ENCODE measurements at places on chromosomes 1 and 21.

DNA sequence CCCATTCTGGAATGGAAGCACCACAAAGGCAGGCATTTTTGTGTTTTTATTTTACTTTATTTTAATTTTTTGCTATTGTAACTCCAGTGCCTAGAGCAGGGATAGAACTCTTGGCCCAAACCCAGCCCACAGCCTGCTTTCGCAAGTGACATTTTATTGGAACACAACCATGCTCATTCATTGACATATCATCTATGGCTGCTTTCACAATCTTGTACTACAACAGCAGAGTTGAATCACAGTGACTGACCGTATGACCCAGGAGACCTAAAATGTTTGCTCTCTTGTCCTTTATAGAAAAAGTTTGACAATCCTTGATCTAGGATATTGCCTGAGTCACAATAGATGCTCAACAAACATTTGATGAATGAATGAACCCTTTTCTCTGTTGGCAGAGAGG lies 83.9 kb upstream of the ATP1A1 start:
- DNase-seq = no peak

- DNase-seq = peak; percentile 62
Measured at GRCh38 chr1:87513255-87513654, 184.6 kb downstream of the LMO4 start.

DNA sequence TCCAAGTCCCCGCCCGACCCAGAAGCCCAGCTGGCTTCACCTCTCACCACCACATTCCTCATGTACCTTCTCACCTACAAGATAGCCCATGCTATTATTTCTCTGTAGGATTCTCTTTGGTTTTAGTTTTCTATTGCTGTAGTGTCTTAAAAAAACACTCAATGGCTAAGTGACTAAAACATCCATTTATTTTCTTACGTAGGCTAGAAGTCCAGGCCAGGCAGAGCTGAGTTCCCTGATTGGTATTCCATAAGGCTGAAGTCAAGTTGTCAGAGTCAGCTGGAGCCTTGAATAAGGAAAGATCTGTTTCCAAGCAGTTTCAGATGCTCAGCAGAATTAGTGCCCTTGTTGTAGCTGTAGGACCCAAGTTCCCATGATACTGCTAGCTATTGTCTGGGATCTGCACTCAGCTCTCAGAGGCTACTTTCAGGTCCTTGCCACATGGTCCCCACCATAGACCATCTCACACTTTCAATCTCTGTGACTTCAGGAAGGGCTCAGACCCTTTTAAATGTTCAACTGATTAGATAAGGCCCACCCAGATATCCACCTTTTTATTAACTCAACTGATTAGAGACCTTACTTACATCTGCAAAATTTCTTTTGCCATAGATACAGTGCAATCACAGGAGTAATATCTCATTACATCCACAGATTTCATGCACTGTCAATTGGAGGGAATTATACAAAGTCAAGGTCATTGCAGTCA lies 371.0 kb downstream of the TGFB2 start:
- DNase-seq = no peak

- DNase-seq = peak; percentile 87
Measured at GRCh38 chr1:102434421-102434820, 437.7 kb upstream of the OLFM3 start.

DNA sequence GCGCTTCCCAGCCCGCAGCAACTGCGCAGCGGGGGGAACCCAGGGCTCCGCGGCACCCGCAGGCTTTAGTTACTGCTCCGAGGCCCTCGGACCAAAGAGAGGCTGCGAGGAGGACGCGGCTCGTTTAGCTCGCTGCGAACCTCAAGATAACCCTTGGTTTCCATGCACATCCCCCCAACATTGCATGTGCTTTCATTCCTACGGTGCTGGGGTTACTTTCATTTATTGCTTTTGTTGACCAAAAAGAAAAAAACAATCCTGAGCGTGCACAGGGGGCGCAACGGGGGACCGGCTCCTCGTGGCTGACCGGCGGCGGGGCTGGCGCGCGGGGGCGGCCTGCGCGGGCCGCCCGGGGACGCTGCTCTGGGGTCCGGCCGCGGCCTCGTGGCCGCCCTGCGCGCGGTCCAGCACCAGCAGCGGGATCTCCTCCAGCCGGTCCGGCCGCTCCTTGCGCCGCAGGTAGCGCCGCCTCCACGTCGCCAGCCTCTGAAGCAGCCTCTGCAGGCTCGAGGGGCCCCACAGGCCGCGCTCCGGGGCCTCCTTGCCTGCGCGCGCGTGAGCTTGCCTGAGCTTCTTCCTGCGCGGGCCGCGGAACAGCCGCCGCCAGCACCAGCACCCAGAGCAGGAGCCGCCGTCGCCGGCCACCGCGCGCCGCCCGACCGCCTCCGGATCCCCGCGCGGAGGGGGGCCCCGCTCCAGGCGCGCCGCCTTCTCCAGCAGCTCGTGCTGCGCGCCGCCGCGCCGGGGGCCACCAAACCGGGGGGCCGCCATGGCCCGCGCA lies 77.4 kb downstream of the DESI2 start:
- DNase-seq = peak; percentile 73

DNA sequence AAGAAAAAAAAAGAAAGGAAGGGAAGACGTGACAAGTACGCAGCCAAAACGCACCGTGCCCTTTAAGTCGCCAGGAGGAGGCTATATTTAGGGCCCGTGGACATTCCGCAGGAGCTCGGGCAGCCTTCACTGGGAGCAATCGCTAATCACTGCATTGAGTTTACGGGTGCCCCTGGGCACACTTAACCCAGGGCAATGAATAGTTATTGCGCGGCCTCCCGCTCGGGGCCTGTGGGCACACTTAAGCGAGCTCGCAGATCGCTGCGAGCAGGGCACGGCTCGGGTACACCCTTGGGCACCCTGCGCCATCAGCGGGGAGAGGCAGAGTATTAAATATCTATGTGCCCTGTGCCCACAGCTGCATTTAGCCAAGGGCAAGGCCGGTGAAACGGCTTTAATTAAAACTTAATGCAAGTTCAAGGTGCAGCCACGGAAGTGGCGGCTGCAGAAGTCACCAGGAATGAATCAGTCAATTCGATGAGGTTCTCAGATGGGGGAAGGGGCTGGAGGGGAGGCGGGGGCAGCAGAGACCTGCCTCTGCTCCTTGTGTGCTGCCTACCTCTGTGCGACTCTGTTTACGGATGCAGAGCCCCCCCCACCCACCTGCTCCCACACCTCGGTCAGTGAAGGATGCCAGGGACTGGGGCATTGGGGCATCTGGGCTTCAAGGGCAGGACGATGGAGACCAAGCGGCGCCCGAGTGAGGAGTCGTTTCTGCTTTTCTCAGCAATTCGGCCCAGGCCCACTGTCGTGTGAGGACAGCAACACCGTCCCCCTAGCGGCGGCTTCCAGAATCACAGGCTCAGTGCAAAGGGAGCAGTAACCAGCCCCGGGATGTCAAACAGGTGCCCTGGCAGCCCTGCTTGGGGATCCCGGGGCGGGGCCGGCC lies 51.8 kb upstream of the TARDBP start:
- peak; percentile 98 for DNase-seq

DNA sequence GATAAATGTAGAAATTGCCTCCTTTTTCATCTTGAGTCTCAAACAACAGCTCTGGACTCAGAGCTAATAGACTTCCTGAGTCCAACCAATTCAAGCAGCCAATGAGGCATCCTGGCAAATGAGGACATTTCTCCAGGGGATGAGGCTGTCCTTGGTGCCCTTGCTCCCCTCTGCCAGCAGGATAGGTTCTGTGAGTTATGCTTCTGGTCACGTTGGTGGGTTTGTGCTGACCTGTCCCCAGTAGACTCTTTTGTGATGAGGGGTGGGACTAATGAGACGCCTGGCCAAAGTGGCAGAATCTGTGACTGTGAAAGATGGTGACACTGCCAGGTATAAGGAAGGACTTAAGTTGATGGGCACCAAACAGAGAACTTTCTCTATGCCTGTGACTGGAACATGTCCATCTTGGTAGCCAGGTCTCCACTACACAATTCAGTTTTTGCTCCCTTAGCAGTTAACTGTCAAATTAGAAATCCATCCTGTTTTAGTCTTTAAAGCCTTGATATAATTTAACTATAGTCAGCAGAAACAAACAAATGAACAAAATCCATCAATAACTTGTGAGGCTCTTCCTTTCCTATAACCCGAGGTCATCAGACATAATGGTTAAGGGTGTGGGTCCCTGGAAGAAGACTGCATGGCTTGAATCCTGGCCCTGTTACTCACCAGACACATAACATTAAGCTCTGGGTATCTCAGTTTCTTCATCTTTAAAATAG lies 35.7 kb upstream of the THEM4 start:
- DNase-seq = no peak

DNA sequence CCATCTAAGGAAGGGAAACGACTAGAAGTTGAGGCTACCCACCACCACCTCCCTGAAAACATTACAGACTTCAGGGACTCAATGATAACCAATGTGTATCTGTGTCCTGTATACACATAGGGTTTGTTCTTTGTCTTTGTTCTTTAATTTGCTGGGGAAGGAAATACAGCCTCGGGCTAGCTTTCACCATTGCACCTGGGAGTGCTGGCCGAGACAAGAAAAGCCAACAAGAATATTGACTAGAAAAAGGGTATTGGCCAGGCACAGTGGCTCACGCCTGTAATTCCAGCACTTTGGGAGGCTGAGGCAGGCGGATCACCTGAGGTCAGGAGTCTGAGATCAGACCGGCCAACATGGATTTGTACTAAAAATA lies 50.4 kb downstream of the MDM4 start:
- no peak for DNase-seq

DNA sequence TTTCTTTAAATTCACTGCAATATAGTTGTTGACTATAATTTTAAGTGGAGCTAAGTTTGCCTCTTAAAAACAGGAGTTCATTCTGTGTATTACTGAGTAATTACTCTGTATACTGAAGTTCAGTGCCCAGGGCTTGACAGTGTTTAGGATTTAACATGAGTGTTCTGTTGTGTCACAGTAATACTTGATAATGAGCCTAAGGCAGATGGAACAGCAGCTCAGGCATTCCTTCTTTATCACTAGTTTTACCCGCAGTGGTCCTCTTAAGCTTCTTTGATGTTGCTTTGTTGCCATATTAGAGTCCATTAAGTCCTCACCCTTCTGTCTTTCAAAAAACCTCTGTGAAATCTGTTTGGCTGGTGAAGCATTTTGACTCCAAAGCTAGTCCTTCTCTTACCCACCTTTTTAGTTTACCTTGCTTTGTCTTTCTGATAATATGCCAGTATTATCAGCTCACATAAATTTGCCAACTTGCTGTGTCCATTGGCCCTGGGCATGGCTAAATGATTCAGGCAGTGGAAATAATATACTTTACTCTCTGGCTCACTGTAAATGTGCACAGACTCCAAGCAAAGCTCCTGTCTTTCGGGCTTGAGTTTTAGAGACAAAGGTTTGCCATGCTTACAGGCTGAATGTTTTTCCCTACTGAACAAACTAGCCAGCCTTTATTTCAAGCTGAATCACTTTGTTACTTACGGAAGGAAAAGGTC lies 17.7 kb downstream of the HIPK1 start:
- no peak for DNase-seq

DNA sequence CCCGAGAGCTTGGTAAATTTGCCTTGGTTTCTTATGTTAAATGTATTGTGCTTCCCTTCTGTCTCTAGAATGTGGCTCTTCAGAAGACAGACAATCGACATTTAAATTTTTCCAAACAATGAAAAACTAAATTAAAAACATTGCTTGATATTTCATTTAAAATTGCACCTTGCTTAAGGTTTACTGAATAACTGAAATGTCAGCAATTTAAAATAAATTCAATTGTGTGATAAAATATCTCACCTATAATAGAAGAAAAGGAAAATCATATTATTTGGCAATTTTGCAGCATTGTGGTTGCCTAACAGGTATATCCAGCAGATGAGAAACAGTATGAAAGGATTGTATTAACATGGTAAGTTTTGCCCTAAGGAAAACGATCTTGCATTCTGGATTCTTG lies 56.5 kb downstream of the MAP3K21 start:
- no peak for DNase-seq

DNA sequence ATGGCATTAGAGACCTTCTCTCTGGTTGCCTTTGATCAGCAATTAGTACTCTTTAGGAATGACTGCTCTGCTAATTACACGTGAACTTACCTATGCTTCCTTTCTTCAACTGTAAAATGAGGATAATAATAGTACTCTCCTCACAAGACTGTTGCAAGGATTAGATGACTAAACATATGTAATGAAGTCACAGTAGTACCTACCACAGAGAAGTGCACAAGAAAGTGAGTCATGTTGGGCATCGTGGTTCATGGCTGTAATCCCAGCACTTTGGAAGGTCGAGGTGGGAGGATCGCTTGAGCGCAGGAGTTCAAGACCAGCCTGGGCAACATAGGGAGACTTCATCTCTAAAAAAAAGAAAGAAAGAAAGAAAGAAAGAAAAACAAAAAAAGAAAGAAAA lies 68.1 kb upstream of the AK4 start:
- no peak for DNase-seq

DNA sequence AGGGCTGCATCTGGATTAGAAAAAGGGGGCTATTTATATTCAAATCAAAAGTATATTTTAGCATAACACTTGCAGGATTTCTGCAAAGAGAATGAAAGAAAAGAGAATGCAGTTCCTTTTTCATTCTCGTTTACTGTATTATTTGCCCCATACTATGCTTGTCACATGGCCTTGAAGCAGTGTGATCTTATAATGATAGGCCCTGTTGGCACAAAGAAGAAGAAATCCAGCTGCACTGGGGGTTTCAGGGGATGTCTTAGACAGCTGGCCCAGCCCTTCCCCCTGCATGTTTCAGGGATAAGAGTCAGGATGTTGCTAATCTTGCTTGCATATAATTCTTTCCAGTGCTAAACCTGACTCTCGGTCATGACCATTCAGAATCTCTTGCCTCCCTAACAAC lies 369.5 kb downstream of the SEC16B start:
- DNase-seq = no peak

GRCh38 chr1:57623039-57623790 lies 199.4 kb upstream of the DAB1 start:
- peak; percentile 58 for DNase-seq

DNA sequence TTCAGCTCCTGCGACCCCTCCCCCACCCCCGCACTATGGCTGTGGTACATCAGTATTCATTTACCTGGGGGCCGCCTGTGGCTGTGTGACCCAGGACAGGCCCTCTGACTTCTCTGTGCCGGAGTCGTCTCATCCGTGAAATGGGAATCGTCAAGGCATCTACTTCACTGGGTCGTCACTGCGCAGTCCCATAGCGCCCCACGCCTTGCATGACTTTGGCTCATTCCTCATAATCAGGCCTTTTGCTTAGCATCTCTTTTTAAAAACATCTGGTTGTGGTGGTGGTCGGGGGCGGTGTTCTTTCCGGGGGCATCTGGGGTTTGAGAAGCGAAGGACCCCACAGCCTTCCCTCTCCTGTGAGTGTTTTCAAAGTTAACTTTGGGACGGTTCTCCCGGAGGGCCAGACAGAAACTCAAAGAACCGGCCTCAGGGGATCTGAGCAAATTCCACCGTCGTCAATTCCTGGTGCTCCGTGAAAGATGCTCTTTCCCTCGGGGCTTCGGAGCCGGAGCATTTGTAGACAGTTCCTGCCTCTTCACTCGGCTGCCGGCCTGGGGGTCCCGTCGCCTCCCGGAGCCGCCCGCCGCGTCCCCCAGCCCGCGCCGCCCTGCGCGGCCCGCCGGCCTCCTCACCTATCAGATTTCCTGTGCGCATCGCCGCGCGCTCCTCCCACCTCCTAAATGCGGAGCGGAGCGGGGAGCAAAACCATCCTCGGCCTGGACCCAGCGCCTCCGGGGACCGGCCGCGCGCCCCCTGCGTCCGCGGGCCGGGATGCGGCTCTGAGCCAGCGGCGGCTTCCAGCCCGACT lies at the start of gene B3GALT5:
Gene B3GALT5, plus strand, starts transcription at position 708 of the 808 bp plus-strand sequence. CDS start 47,620 bp downstream, outside the sequence.
- peak; percentile 94 for DNase-seq

GRCh38 chr1:33930346-33931110 lies 66.6 kb downstream of the HMGB4 start:
- no peak for DNase-seq

All from GM23338 (cell line).